Stimulated activated CD8-positive, alpha-beta memory T cell treated with anti-CD3 and anti-CD28 coated beads, Interleukin-12 subunit alpha, Interleukin-12 subunit beta, amount 100 ng/mL, for 4 hours (primary cell): ENCODE measurements at places on chromosomes 11 and 22.
A peak's percentile ranks its signal among the peaks of the same experiment; 100 is the strongest.

DNA sequence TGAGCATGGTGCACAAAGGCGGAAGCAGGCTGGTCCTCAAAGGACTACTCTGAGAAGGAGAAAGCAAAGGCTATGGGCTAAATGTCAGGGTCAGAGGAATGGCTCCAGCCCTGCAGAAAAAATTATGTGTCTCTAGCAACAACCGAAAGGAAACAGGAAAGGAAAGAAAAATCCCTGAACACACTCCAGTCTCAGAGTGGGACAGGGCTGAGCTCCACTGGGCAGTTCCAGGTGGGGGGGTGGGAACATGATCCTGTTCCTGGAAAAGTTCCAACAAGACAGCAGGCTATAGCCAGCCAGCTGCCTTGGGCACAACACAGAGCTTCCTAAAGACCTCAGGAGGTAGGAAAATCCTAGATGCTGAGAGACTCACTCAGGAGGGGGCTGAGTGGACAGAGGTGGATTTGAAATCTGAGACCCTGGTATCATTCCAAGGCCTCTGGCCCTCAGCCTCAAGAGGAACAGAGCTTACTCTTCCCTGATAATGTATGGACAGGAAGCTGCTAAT lies 1088.2 kb downstream of the TBC1D22A start:
- DNase-seq, result no peak

- DNase-seq, result no peak
Measured at GRCh38 chr11:110566577-110566976, 136.8 kb downstream of the FDX1 start.

GRCh38 chr11:65491614-65492386 lies 7.0 kb upstream of the MALAT1 start:
- no peak for DNase-seq

DNA sequence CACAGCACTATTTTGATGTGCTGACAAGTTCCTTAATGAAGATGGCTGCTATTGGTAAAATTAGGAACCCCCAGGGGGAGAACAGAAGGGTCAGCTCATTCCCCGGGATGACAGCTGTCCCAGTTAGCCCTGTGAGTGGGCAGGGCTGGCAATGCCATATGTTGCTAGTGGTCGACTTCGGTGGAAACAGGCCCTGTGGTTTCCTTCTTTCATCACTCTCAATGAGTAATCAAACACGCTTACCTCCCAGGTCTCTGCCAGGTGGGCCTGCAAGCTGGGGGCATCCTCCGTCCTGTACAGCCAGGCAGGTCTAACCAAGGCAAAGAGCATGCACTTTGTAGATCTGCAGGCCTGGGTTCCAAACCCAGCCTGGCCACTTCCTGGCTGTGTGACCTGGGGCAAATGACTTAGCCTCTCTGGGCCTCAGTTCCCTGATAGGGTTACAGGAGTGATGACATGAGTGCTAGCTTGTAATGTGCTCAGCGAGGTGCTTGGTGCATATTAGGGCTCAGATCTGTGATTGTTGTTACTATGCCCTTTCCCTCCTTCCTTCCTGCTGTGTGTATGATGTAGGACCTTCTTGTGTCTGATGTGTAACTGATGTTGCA lies 85.2 kb downstream of the TSPAN18 start:
- no peak for DNase-seq

DNA sequence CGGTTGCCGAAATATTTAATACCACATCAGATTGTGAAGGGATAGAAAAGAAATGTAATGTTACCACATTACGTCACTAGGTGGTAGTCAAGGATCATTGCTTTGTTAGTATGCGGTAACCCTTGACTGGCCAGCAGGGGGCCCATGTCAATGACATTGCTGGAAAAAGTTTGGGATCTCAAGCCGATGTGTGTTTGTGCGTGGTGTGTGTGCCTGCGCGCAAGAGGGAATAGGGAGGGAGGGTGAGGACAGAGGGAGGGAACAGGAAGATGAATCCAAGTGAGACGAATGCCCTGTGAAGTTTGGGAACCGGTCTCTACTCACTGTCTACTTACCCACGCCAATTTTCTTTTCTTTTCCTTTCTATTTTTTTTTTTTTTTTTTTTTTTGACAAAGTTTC lies 10.7 kb upstream of the MRGPRX2 start:
- peak; percentile 5 for DNase-seq

GRCh38 chr11:64590763-64591221 lies at the start of gene SLC22A12:
SLC22A12 (plus strand) TSS chr11:64591220; CDS start chr11:64591557, 337 bp downstream.
- no peak for DNase-seq

DNA sequence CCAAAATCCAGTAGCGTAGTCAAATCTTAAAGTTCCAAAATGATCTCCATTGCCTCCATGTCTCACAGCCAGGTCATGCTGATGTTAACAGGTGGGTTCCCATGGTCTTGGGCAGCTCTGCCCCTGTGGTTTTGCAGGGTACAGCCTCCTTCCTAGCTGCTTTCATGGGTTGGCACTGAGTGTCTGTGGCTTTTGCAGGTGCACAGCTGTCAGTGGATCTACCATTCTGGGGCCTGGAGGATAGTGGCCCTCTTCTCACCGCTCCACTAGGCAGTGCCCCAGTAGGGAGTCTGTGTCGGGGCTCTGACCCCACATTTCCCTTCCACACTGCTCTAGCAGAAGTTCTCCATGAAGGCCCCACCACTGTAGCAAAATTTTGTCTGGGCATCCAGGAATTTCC lies 132.8 kb downstream of the KCNC1 start:
- no peak for DNase-seq

- no peak for DNase-seq
Measured at GRCh38 chr11:78371221-78371891, 46.3 kb downstream of the GAB2 start.

DNA sequence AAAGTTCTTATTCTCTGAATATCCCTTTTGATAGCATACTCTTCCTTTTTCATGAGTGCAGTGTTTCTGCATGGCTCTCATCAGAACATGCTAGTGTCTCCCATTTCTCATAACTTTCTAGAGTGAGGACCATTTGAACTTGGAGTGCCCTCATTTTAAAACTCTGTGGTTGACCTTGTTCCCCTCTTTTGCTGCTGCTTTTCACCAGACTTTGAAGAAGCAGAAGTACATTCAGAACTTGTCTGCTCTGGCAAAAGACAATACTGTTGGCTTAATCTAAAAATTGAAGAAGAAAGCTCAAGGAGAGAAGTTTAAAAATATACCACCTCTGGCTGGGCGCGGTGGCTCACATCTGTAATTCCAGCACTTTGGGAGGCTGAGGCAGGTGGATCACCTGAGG lies 35.0 kb downstream of the PPARA start:
- DNase-seq, result no peak
